ENCODE measurements at places on chromosomes 5 and 9.

GRCh38 chr5:129459777-129460671 is at the start of gene ADAMTS19:
Gene ADAMTS19, plus strand, starts transcription at chr5:129460298. Its CDS starts 94 bp downstream, at chr5:129460392.
- DNase-seq: no peak

- no peak for DNase-seq
Measured at GRCh38 chr5:66864240-66864884, 268.2 kb downstream of the MAST4 start.

- no peak for DNase-seq
Measured at GRCh38 chr9:79123415-79123814, 448.4 kb upstream of the TLE4 start.

GRCh38 chr5:134029156-134029555 is 24.4 kb upstream of the VDAC1 start:
- DNase-seq: no peak

DNA sequence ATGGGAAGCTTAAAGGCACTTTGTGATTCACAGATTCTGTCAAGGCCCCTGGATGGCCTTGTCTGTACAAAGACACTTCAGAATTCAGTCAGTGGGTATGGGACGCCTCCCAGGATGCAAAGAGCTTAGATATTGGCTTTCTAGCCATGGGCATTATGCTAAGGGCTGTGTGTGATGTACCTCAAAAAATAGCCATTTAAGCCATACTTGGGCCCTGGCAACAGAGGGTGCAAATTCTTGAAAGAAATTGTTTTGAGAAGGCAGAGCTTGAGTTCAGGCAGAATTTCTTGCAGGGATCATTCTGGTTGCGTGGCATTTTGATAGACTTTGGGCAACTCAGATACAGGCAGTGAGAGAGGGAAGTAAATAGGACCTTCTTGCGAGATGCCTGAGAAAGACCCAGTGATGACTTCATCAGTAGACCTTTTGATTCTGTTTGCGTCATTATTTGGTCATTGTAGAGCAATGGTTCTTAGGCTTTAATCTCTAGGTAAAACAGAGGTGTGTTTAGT is 3.9 kb downstream of the CYFIP2 start:
- no peak for DNase-seq

- DNase-seq: no peak
Measured at GRCh38 chr5:124639095-124639665, 107.3 kb downstream of the ZNF608 start.

- no peak for DNase-seq
Measured at GRCh38 chr5:17436350-17436749, 61.7 kb upstream of the TAF11L2 start.

- DNase-seq: no peak
Measured at GRCh38 chr5:111935835-111936234, 178.8 kb upstream of the NREP start.

DNA sequence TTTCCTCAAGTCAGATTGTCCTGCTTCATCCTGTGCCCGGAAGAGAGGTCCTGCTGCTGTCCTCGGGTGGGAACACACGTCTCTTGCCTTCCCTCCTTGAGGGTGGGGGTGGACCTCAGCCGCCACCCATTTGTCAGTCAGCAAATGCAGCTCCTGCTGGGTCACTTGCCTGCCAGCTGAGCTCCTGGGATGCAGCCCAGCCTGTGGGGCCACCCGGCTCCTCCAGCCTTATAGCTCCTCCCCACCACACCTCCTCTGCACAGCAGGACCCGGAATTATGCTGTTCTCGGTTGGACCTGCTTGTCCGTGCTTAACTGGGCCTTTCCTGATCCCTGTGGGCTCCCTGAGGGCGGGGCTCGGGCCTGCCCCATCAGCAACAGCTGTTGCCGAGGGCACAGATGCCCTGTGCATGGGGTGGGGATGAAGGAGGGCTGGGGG is 52.7 kb downstream of the RXRA start:
- no peak for DNase-seq

DNA sequence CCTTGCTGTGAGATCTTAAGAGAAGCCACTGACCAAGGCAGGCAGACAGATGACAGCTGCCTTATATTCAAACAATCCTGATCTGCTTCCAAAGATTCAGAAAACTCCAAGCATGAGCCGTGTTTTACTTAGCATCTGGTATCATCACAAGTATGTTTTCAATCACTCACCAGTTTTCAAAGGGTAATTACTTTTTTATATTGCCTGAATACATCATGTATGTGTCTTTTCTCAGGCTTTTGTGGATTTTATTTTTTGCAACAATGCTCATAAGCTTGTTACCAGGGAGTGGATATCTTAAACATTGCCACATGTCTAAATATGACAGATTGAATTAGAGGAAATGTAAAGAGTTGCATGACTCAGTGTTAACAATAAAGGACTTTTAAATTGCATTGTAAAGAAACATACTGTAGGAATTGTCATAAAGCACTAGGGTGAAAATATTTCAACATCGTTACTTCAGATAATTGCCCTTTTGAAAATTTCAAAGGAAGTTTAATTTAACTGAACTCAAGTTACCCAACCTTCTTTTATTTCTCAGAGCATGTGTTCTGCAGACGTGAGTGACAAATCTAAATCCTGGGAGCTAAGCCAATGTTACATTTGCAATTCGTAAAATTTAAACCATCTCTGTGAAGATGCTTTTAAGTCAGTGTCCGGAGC is 326.1 kb downstream of the PLK2 start:
- DNase-seq: no peak

DNA sequence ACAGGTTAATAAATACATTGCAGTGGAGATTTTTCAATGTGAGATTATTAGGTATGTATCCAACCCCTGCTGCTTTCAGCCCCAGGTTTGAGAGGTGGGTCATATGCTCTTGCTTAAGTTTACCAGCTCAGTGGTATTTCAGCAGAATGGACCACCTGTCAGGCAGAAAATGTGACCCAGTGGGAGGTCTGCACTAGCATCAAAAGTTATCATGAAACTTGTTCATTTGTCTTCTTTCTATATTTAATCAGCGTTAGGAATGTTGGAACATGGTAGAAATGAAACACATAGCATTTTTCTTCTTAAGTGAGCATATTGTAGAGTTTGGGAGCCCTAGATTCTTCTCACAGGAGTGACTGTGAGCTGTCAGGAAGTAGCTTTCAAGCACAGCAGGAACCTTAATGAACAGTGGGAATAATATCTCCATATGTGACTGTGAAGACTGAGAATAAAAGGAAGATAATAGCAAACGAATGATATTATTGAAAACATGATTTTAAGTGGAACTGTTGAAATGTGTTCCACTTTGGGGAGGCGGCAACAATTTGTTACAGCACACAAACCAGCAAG is 596.9 kb upstream of the CDH6 start:
- no peak for DNase-seq

- peak; percentile 68 for DNase-seq
Measured at GRCh38 chr9:121294151-121294743, 26.3 kb downstream of the GSN start.

GRCh38 chr5:156237361-156237760 is 89.6 kb upstream of the SGCD start:
- no peak for DNase-seq

DNA sequence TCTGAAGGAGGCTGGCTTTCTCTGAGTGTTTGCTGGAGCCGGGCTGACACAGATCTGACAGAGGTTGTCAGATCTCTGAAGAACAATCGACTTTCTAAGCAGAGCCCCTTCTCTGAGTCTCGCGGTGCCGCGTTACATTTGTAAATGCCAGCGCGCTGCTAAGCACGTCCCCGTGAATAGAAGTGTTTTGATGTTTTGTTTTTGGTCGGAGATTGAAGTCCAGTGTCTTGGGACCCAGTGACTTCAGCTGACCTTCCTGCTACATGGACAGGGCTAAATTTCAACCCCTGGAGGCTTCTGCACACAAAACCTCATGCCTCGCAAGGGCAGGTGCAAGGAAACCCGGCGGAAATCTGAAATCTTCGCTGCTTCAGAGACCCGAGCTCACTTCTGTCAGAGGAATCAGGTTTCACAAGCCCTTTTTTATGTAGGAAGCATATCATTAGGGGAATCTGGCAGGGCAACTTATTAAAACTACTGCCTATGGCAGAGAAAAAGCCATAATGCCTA is 27.2 kb downstream of the NEUROG1 start:
- no peak for DNase-seq

- DNase-seq: no peak
Measured at GRCh38 chr5:158553195-158553961, 546.3 kb downstream of the EBF1 start.

GRCh38 chr9:109520475-109521132 is 22.5 kb upstream of the PTPN3 start:
- no peak for DNase-seq

- DNase-seq: no peak
Measured at GRCh38 chr5:139743001-139743771, 52.4 kb upstream of the PSD2 start.

GRCh38 chr5:58912116-58912515 is 329.2 kb downstream of the RAB3C start:
- no peak for DNase-seq

- DNase-seq: no peak
Measured at GRCh38 chr9:136081826-136082495, 13.1 kb downstream of the NACC2 start.

GRCh38 chr5:84181093-84181492 is 203.6 kb downstream of the EDIL3 start:
- no peak for DNase-seq

GRCh38 chr9:38687389-38687842 is 32.5 kb downstream of the FAM240B start:
- DNase-seq: no peak

- DNase-seq: no peak
Measured at GRCh38 chr9:105373723-105374122, 74.1 kb upstream of the FSD1L start.

- DNase-seq: no peak
Measured at GRCh38 chr5:121834021-121834420, 17.7 kb upstream of the FTMT start.

DNA sequence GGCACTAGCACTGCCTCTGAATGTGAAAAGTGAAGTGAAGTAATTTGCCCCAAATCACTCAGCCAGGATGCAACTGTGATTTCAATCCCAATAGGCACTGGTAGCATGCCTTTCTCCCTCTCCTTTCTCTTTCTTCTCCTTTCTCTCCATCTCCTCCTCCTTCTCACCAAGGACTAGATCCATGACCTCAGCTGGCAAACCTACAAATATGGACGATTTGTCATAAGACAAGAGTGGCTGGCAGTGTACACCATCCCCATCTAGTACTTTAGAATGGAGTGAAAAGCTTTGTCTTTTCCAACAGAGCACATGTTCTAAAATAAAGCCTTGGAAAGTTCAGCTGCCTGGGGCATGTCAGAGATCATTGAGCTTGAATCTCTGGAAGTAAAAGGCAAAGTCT is 574.7 kb upstream of the CLINT1 start:
- no peak for DNase-seq

GRCh38 chr5:111635916-111636570 is 121.0 kb downstream of the NREP start:
- DNase-seq: no peak

- DNase-seq: no peak
Measured at GRCh38 chr9:121261107-121261460, 6.9 kb upstream of the GSN start.

DNA sequence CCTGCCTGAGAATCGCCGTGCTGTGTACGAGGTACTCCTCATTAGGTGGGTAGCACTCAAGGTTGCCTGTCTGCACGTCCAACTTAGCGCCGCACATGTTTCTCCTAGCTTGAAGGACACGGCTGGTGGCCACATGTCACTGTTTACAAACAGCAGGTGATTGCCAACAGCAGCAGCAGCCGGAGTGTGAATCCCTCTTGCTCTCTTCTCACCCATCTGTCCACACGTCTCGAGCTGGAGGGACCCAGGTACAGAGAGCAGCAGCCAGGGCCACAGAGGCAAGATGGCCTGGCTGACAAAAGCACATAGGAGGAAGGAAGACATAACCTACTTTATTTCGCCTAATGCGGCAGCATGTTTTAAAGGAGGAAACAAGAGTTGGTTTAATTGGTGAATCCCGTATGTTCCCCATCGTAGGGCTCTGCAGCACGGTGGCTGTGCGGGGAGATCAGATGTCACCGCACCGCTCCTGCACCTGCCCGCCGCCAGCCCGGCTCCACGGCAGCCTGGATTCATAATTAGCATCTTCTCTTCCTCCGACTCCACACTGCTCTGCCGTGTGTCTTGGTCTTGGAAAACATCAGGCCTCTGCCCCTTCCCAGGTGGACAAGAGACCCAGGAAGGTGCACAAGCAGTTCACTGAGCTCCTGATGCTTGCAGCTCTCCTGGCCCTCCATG is 201.6 kb upstream of the IRX1 start:
- no peak for DNase-seq

- DNase-seq: no peak
Measured at GRCh38 chr5:108867656-108868055, 120.0 kb downstream of the FER start.

DNA sequence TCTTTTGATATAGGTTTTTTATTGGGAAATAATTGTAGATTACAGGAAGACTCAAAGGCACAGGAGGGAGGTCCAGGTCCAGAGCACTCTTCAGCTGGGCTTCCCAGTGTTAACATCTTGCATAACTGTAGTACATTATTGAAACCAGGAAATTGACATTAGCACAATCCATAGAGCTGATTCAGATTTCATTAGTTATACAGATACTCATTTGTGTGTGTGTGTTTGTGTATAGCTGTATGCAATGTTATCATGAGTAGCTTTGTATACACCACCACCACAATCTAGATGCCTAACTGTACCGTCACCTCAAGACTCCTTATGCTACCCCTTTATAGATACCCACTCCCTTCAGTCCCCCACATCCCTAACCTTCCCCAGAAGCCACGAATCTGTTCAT is 47.9 kb downstream of the SLC36A1 start:
- DNase-seq: no peak

- no peak for DNase-seq
Measured at GRCh38 chr5:135266975-135267374, 132.1 kb downstream of the MACROH2A1 start.

DNA sequence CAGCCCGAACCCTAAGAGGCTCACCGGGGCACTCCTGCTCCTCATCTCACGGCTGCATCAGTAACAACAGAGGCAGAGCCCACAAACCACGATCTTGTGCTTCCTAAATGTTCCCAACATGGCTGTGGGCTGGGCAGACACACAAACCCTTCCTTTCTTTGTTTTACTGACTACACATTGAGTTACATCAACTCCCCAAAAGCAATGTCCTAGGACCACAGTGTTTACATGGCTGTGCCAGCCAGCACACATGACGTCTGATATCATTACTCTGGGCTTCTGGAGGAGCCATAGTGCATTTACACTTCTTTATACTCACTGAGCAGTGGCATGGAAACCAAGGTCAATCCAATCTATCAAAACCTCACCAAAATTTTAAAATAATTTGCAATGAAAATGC is 101.4 kb downstream of the LHFPL2 start:
- DNase-seq: no peak

DNA sequence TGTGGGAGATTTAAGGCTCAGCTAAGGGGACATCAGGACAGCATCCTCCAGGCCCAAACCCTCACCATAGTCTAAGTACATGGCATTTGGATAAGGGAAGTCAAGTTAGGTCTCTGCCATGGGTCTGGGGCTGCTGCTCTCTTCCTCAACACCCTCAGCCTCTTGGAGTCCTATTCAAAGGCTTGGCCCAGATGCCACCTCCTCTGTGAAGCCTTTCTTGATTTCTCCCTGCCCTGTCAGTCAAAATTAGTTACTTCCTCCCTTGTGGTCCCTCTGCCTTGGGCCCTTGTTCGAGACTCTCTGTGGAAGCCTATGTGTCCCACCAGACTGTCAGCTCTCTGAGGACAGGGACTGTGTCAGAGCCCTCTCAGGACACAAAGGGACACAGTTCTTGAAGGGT is 17.7 kb upstream of the DAB2IP start:
- no peak for DNase-seq

GRCh38 chr5:37436146-37436934 is 57.2 kb downstream of the WDR70 start:
- DNase-seq: no peak

Measured in cardiac septum (tissue), 1 donor.